Right lung (tissue), 10 donors: ENCODE measurements at places on chromosomes 7 and 10. TPM values are rescaled to one million over a fixed set of nuclear protein-coding genes. Genes with fewer than 3 reads are reported as not detected.

DNA sequence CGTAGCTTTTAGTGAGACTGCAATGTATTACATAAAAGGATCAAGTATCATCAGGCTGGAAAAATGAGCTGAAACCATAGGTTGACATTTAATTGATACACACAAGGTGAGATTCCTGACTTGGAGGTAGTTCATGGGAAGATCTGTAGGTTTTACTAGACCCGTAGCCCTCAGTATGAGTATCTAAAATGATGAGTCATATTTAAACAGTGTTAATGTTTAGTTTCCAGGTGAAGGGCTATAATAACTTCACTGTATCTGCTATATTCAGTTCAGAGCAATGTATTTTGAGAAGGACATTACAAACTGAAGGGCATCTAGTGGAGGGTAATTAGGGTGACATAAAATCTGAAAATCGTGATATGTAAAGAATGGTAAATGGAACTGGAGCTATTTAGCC is 35.0 kb downstream of the ENTPD1 start:
- no peak for DNase-seq

DNA sequence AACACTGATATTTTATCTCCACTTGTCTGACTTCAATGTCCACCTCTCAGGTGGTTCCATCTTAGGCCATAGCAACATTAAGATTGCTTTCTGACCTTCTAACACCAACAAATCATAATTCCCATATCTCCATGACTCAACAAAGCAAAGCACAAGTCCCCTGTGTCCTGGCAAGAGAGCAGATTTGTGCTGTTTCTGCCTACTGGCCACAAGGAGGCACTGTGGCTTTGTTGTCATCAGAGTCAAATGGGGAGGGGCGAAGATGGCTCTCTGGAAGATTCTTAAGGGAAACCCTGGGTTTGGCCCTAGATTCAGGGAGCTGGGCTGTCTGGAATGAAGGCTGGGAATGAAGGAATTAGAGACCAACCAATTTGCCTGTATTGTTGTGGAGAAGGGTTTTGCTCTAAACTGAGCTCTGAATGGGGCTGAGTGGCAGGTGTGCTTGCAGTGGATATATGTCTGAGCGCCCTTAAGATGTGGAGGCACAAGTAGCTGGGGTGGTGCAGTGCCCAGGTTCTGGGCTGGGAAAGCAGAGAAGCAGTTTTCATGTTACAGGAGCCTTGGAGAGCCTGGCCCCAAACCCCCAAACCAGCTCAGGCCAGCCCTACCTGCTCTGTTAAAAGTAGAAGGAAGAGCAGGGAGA is 154.8 kb upstream of the PRSS58 start:
- no peak for DNase-seq

- DNase-seq = no peak
These were observed 22.4 kb upstream of the FOXK1 start for GRCh38 chr7:4659551-4660286.

DNA sequence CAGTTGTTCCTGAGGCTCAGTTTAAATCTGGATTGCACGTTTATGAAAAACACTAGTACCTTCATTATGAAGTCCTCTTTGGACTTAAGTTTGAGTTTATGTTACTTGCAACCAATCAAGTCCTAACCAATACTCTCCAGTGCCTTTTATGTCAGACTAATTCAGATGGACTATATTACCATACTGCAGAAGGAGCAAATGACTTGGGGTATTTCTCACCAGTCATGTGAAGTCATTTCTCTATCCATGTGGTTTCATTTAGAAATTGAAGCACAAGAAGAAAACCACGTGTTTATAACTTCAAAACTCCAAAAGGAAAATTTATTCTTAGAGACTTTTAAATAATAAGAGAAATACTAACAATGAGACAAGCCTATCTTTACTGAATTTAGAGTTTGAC is 201.6 kb downstream of the MBL2 start:
- no peak for DNase-seq

DNA sequence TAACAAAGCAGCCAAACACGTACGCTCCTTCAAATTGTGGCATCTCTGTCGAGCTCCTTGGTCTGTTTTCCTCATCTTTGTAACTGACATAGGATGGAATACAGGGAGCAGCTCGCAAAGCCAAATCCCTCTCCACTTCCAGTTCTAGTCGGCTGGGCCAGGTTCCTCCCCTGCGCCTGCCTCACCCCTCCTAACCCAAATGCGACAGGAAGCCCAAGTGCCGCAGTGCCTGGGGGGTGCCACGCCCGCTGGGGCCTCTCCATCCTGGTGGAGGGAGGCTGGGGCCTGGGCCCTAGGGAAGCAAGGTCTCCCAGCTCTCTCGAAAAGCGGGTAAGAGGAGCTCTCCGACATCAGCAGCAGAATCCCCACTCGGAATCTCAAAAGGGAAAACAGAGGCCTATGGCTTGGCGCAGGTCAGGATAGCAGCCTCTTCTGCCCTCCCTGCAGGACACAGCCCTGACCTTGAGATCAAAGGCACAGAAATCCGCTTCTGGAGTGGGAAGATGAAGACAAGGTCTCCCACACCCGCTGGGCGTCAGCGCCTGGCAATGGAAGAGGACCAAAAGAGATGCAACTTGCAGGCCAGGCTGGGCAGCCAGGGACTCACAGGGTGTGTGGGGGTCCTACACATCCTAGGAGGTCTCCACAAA is 165.8 kb downstream of the NRF1 start:
- DNase-seq = no peak

Gene PTPRN2
- polyA plus RNA-seq = 7.5 TPM

DNA sequence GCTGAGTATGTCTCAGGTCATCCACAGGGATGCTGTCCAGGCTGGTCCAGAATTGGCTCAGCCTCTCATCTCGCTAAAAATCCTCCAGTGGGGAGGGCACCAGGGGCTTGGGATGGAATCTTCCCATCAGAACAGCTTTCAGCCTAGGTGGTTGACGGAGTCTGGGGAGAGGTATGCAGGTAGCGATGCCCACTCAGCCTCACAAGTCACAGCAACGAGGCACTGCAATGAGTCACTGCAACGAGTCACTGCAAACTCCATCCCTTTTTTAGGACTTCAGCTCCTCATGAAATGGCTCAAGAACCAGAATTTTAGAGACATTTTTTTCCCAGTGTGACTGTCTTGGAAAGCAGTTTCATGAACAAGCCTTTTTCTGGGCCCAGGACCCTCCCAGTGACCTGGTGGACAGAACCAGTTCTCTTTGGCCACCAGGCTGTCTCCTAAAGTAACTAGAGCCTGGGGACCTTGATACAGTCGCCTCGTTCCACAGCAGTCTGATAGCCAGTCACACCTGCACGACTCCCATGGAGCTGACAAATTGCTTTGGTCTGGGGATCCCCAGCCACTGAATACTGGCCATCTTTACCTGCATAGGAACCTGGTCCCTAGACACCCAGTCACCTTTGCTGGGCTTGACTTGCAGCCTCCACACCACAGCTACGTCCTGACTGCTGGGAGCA is 41.3 kb upstream of the PPP2R2D start:
- DNase-seq = no peak

Gene GLCCI1
- 42.4 TPM for polyA plus RNA-seq

DNA sequence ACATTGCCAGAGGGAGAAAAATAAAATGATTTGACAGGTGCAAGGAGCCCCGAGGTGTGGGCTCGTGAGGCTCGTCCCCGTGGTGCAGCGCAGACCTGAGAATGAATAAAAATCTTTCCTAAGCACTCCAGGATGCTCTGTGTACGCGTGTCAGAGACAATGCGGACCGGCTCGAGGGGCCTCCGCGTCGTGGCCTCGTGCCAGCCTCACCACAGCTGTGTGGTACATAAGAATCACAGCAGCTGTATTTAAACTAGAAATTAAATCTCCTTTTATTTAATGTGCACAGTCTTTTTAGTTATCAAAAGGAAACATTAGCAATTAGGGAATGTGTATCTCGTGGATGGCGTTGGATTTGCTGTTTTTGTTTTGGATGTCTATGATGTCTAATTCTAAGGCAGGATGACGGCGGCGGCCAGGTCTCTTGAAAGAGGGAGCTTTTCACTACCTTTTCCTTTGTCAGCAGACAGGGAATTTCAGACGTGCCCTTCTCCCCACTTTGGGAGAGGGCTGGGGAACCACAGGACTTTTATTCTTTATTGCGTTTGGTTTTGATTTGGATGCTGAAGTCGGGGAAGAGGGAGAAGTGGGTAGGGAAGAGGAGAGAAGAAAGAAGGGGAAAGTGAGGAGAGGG is 365.3 kb upstream of the SHH start:
- no peak for DNase-seq

Gene CC2D2B
- polyA plus RNA-seq = 2.8 TPM

DNA sequence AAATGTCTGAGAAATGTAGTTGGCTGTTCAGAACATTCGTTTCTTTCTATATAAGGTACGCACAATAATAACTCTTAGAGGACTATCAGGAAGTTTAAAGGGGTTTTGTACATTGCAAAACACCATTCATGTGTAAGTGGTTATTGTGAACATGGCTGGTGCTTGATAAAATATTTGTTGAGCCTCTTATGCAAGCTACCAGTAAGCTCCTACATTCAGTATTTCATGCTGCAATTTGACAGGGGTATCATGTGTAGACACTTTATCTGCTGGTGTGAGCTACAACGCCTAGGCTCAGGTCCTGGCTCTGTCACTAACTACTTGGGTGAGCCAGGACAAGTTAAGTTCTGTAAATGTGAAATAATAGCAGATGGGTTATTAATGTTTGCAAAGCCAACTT is 75.5 kb downstream of the MAP3K8 start:
- DNase-seq = no peak

DNA sequence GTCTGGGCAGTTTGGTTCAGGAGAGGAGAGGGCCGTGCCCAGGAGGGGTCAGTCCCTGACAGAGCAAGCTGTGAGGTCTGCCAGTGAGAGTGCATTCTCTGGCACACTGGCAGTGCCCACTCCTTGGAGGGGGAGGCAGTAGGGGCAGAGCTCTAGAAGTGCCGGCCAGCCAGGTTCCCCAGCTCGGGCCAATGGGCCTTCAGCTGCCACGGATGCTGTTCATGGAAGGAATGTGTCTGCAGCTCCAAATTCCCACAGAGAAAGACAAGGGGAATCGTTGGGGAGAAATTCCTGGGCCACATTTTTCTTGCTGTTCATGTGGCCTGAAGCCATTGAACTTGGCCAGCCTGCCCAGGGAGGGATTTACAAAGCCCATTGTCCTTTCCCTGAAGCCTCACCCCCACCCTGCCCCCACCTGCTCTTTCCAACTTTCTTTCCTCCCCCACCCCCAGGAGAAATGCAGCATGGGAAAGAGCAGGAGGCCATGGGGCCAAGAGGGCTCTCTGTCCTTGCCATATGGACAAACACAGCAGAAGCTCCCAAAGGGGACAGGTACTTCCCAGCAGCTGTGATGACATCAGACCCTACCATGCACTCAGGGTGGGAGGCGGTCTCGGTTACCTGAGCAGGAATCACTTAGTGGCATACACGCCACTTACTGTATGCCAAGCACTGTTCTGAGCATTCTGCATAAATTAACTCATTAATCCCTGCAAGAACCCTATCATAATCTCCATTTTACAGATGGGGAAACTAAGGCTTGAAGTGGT is 70.7 kb downstream of the ARHGAP22 start:
- DNase-seq = no peak

- DNase-seq = no peak
These were observed 40.0 kb upstream of the ASAH2 start for GRCh38 chr10:50291261-50291850.

DNA sequence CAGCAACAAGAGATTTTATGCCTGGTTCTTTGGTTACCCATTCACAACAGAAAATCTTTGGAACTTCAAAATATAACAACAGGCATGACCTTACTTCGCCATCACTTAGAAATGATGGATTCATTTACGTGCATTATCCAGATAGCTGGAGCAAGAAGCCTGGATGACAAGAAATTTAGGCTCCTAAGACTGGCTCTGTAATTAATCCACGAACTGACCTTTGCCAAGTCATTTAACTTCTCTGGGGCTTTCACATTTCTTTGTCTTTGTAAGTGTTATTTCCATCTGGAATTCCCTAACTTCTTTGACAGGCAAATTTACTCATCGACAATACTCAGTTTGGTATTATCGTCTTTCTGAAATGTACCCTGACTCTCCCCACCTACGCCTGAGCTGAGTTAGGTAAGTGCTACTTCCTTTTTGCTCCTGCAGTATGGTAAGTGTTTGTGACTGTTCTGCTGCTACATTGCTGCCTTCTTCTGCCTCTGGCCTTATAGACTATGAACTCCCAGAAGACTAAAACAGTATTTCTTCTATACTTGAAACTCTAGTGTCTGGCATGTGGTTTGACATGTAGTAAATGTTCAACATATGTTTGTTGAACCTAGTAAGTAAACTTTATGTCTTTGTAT is 5.5 kb upstream of the MDFIC start:
- no peak for DNase-seq

GRCh38 chr10:17811146-17811865 is 2.2 kb downstream of the MRC1 start:
- DNase-seq = no peak
